Pancreas (tissue), 10 donors: ENCODE measurements at places on chromosomes 5 and 9. TPM values are rescaled to one million over a fixed set of nuclear protein-coding genes. Genes with fewer than 3 reads are reported as not detected.

Gene FCN2
- polyA plus RNA-seq, result not detected

Gene GABRA1
- not detected for polyA plus RNA-seq

Gene XPA
- polyA plus RNA-seq, result 7.9 TPM

Gene IL13
- 0.07 TPM for polyA plus RNA-seq

Gene GFI1B
- not detected for polyA plus RNA-seq

Gene NUDT2
- polyA plus RNA-seq, result 13.7 TPM

Gene DAPK1
- 29.1 TPM for polyA plus RNA-seq

Gene CBY3
- not detected for polyA plus RNA-seq

Gene MGAT1
- 62.9 TPM for polyA plus RNA-seq
